Brain microvascular endothelial cell (primary cell): ENCODE measurements at places on chromosomes 3 and 15.

DNA sequence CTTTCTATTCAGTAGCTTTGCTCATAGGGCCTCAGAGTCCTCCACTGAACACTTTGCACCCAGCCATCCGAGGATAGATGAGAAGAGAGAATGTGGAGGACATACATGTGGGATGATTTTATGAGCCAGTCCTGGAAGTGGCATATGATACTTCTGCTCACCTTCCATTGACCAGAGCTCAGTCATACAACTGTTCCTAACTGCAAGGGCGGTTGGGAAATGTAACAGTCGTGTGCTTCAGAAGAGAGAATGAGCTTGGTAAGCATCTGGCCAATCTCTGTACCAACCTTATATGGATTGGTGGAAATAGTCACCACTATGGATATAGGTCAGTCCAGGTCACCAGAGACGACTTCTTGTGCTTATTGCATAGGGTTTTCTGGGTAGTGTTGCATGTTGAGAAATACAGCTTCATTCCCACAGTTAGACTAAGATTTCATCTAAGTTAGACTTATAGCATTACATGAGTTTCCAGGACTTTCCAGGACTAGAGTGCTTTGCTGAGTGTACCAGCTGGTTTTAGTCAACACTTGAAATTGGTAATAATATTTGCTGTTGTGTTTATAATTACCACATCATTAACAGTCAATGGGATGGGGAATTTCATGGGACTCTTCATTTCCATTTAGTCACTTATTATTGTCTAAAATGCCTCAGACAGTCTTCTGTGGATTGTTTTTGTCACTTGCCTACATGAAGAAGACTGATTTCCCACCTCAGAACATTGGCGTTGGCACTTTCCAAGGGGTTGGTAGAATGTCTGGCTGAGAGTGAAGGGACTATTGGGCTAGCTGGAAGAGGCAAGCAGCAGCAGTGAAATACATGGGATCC is 214.5 kb upstream of the ROPN1 start:
- no peak for DNase-seq

DNA sequence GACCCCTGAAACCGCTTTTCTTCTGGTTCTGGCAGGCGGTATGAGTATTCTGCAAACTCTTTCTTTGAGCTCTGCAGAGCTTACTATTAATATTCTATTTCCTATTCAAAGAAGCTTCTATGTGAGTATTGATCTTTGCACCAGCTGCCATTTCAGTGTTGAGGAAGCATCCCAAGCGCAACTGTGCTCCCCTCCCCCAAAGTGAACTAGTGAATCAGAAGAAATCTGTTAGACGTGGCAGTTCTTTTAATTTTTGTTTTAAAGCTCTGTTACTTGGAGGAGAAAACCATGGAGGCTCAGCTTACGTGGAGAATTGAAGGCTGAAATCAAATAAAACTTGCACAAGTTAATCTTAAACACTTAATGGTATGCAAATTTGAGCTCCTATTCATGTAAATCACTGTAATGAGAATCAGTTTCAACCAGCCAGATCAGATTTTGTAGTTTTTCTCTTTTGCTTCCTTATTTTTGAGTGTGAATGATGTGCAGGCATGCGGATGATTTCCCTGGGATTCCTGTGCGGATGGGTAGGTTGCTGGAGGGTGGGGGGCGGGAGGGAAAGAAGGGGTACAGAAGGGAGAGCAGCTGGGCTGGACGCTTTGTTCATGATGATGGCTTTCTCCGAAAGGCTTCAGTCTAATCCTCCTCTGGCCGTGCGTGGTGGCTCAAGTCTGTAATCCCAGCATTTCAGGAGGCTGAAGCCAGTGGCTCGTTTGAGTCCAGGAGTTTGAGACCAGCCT is 16.1 kb upstream of the AGBL1 start:
- DNase-seq, result no peak

GRCh38 chr3:24487325-24488262 is 7.1 kb downstream of the THRB start:
- no peak for DNase-seq

DNA sequence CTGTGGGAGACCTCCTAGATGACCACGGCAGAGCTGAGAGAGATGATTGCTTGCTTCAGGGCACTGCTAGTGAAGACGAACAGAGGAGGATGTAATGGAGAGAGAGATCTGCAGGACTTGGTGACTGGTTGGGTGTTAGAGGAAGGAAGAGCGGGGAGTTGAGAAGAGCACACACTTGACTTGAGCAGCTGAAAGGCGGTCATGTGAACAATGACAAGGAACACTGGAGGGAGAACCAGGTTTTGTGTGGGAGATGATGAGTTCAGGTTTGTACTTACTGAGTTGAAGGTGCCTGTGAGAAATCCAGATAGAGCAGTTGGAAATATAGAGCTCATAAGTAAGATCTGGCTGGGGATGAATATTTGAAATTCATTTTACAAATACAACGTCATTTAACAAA is 40.3 kb downstream of the CDAN1 start:
- DNase-seq, result no peak

DNA sequence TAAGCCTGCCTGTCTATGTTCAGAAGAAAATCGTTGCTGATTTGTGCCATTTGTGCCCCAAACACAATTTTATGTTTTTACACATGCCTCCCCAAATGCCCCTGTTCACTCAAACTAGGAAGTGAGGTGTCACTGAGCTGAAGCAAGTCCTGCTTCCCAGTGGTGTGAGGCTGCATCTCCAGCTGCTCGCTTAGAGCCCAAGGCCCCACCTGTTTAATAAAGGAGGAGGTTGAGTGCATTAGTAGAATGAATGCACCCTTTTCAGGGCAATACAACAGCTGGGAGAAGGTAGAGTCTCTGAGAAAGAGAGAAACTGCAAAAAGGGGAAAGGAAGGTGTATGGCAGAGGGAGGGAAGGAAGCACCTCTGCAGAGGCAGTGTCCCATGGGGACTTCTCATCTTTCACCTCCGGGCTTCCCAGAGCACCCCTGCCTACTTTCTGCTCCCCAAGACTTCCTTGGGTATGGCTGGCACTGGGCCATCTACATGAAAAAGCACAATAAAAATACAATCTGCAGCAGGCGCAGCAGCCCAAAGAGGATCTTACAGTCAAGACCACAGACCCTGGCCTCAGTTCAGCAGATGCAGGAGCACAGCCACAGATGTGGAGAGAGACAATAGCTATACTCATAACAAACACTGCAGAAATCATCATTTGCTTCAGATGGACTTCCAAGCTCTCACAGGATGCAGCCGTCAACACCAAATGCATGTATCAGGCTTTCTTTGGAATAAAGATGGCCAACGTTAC is 165.9 kb downstream of the POLR2M start:
- DNase-seq, result no peak
